ENCODE measurements at places on chromosomes 12 and 14.

DNA sequence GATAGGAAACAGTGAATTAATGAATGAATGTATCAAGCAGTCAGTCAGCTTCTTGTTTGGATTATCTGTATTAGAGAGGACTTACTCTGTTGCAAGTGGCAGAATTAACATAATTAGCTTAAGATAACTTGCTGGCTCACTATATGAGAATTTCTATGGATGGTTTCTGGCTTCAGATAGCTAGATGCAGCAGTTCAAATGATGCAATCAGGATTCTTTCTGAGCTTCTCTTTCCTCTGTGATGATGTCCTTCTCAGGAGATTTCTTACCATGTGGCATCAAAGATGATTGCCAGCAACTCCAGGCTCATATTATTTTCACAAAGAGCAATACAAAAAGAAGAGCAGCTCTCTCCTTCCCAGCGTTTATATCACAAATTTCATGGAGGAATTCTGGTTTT lies 30.7 kb downstream of the FRMD6 start:
- DNase-seq = no peak

DNA sequence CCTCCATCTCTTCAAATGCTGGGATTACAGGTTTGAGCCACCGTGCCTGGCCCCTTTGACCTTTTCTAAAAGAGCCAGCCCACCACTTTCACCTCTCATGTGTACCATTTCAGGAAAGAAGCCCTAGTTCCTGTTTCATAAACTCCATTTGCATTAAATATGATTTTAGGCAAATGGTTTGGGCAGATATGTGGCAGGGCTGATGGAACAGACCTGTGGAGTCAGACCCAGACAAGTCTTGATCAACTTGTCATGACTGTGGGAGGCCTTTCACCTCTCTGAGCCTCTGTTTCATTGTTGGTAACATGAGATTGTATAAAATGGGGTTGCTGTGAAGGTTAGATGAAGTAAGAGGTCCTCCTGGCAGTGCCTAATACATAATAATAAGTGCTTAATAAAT lies 5.2 kb upstream of the MAP3K9 start:
- no peak for DNase-seq

DNA sequence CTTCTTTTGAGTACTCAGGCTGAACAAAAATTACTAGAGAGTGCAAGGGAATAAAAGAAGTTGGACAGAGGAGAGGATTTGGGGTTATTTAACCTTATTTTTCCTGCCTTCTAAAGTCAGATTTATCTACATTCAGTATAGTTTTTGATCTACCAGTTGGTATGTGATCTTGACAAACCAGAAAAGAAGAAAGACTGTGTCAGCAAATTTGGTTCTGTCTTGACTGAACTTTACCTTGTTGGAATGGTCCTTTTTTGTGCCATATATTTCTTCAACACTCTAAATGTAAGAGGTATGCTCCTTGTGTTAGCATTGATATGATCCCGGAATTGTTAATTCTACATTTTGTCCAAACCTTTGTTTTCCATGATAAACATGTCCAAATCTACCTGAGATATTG lies 47.7 kb upstream of the ADAMTS20 start:
- no peak for DNase-seq

GRCh38 chr12:38279756-38280155 lies 36.8 kb upstream of the ALG10B start:
- DNase-seq = no peak

DNA sequence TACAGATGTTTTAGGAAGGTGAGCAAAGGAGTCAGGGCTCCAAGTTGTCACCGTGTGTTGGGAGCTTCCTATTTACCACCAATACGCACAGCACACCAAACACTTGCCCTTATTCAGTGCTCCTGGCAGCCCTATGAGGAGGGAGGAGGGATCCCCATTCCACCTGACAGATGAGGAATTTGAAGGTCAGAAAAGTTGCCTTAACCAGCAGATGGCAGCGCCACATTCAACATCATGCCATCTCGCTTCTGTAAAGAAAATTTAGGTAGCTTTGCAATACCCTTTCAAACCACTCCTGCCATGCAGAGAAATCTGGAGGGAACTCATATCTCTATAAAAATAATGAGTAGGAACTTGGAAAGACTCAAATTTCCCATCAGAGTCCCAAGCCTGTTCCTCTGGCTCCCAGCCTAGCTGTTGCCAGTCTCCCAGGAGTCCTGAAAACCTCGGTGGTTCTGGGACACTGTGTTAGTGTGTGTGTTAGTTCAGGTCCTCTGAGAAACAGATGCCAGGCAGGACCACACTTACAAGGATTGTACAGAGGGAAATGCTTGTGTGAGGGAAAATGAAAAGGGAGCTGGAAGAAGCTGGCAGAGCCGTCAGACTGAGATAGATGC lies 410.5 kb downstream of the MED13L start:
- no peak for DNase-seq
